ENCODE measurements at places on chromosomes 6 and 20. TPM values are rescaled to one million over a fixed set of nuclear protein-coding genes. Genes with fewer than 3 reads are reported as not detected.

Gene IL17F
- not detected for total RNA-seq

Gene TFAP2B
- total RNA-seq: 0.25 TPM

Gene BTBD3
- total RNA-seq: 87.8 TPM

Gene PPIL6
- total RNA-seq: 1.9 TPM

Gene WFDC10B
- total RNA-seq: not detected

Gene SOBP
- total RNA-seq: 29.9 TPM

Gene GGT7
- total RNA-seq: 3.6 TPM

Gene PPP1R16B
- total RNA-seq: 10.0 TPM

Gene HS3ST5
- total RNA-seq: not detected

Gene SNAP25
- total RNA-seq: 1.8 TPM

Gene HLA-DQB1
- total RNA-seq: 1.8 TPM

Gene MBOAT1
- 11.8 TPM for total RNA-seq

Gene EYA2
- 3.8 TPM for total RNA-seq

Gene BEND3
- 1.2 TPM for total RNA-seq

DNA sequence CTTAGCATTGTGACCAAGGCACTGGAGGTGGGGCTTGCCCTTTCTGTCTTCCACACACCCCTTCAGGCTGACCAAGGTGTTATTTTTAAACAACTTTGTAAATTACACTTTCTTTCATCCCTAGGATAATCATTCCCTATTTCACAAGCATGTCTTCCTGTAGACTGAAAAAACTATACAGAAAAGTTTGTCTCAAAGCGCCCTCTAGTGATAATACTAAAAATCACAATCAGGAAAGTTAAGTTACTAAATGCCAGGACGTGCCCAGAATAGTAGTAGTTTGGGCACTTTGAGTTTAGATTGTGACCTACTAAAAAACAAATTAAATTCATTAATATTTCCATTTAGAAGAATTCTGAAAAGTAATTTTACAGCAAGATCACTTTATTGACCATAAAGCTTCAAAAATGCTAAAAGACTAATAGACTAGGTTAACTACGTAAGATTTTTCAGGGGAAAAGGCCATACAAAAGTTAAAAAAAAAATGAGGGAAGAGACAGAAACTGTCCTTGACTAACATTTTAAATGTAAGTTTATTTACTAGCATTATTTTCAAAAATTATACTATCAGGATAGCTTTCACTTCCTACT, 123.3 kb upstream of the DUSP22 start:
- ATAC-seq: no peak

DNA sequence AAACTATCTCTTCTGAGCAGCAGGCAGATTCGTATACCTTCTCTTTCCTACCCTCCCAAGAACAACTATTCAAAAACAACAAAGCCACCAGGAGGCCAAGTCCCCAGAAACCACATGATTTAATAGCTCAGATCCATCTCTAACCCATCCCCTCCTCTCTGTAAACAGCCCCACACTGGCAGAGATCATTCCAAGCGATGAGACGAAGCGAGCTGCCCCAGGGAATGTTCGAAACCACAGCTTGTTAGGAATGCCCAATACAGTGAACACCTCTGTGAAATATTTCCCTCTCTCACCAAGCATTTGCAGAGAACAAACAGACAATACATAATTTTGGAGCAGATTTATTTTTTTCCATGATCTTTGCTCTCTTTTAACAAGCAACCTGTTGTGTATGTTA, 231.8 kb downstream of the SOD2 start:
- no peak for ATAC-seq

DNA sequence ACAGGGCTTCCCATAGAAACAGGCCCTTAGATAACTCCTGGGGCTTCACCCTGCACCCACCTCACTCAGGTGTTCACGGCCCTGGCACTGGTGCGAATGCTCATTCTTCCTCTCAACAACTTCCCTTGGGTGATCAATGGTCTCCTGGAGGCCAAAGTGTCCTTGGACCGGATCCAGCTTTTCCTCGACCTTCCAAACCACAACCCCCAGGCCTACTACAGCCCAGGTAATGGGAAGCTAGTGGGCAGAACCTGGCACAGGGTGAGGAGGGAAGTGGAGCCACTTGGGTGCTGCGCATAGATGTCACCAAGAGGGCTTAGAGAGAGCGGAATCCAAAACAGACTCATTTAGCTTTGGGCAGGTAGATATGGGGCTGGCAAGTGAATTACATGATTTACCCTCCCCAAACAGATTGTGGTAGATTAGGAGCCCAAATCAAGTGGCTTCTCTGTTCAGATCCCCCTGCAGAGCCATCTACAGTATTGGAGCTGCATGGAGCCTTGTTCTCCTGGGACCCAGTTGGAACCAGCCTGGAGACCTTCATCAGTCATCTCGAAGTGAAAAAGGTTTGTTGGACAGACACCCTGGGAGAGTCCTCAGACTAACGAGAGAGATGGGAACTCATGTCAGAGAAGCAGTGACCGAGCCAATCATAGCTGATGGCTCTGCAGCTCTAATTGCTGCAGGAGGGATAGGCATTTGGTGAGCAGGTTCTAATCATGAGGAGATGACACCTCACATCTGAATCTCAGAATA, 8.5 kb downstream of the ABCC10 start:
- ATAC-seq: no peak

DNA sequence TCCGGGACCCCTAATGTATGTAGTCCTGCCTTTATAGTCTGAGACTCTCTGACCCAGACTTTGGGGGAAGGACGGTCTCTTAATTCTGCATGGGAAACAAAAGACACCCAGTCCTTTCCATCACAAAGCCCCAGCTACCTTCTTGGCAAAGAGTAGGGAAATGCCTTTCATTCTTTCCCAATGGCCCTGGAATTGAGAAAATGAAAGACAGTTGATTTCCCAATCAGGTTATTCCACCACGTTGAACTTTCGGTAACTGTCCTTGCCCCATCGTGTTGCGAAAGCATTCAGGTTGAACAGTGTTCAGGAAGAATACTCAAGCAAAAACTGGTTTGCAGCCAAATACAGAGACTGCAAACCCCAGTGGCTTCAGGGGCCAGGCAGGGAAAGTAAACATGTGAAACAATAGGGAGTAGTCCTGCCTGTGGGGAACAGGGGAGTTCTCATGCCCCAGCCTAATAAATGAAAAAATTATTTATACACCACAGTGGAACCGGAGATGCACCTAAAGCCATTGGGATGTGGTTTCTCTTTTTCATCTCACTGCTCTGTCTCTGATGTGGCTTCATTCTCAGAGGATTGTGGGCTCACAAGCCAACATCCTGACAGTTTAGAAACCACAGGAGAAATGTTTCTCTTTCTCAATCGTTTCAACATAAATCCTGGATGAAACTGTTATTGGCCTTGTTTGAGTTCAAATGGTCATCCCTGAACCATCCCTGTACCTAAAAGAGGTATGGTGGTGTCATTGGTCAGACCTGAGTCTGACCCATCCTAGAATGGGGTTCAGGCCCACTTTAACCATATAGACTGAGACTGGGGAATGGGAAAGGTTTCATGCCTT, 44.2 kb upstream of the SLC9A8 start:
- ATAC-seq: peak; percentile 82

DNA sequence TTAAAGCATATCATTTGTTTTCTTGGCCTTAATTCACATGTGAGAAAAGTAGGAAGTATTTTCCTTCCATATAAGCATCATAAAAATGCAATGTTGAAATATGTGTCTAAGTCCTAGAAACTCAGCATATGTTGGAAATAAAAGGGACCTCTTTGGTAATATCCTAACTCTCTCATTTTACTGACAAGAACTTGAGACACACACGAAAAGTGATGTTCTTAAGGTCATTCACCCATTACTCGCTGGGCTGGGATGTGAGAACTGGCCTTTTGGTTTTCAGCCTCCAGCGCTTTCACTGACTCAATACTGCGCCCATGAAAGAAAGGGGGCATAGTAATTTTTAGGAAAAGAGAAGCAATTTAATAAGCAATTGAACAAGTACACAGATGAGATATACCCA, 153.5 kb upstream of the SCGN start:
- ATAC-seq: no peak

DNA sequence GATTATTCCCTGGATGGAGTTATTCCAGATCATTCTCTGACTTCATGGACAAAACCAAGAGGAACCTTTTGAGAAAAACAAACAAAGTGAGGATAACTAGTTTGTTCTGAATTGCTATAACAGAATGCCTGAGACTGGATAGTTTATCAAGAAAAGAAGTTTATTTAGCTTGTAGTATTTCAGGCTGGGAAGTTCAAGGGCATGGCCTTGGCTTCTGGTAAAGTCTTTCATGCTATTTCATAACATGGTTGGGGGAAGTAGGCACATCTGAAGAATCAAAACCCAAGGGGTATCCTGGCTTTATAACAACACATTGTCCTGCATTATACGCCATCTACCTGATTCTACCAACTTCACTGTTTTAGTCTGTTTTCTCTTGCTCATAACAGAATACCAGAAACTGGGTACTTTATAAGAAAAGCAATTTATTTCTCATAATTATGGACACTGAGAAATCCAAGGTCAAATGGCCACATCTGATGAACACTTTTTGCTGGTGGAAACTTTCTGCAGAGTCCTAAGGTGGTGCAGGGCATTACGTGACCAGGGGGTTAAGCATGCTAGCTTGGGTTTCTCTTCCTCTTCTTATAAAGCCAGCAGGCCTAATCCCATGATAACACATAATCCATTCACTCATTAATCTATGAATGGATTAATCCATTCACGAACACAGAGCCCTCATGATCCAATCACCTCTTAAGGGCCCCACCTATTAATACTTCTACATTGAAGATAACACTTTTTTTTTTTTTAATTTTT, 186.1 kb upstream of the PRSS16 start:
- ATAC-seq: no peak

GRCh38 chr6:111884068-111884467, 10.8 kb upstream of the FYN start:
- ATAC-seq: no peak

DNA sequence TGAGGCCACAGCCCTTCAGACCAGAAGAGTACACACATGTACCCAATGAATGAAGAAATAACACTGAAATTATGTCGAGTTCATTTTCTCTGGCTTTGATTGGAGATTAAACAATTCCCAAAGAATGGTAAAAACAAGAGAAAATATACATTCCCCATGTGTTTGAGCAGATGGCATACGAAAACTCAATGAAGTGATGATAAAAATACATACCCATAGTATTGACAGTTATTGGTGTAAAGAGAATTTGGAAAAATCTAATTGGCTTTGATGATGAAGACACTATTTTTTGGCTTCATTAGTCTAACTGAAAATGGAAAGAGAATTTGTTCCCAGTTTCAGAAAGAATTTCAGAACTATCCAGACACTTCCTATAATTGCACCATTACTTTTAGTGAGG, 76.6 kb upstream of the SNRPB2 start:
- ATAC-seq: no peak

DNA sequence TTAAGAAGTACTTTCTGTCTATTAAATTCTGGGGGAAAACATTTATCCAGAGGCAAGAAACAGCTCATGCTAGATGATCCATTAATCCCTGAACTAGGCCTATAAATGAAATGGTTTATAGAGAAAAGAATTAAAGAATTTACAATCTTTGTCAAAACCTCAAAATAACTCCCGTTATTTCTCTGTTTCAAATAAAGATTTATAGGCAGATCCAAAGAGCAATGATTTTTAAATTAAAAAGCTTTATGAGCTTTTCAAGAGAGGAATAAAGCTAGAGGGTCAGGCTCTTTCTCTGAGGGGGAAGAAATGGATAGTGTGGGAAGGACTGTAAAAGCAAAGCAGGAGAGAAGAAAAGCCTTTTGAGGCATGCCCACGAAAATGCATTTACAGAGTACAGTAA, 82.5 kb upstream of the OGFRL1 start:
- ATAC-seq: no peak

GRCh38 chr6:44732243-44732642, 344.7 kb downstream of the CDC5L start:
- ATAC-seq: no peak

DNA sequence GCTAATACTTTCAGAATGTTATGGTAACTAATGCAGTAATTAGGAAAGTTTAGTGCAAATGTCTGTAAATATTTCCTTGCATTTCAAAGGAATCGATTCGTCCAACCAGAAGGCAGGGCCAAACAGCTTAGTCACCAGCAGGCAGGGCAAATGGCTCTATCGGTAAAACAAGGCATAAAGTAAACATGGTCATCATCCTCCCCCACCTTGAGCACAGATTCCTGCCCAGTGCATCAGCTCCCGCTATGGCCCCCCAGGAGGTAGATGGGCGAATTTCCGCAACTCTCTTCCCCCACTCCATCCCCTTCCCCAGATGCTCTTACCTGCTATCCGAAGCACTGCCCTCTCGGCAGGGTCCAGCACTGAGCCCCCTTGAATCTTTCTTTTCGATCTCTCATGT, 103.8 kb upstream of the BEND6 start:
- peak; percentile 31 for ATAC-seq

GRCh38 chr6:17724341-17724740, 17.6 kb upstream of the NUP153 start:
- ATAC-seq: no peak

- ATAC-seq: no peak
Observed at GRCh38 chr6:32974016-32974333, 5.6 kb downstream of the BRD2 start.

GRCh38 chr6:170371588-170371987, 65.0 kb downstream of the FAM120B start:
- ATAC-seq: no peak

DNA sequence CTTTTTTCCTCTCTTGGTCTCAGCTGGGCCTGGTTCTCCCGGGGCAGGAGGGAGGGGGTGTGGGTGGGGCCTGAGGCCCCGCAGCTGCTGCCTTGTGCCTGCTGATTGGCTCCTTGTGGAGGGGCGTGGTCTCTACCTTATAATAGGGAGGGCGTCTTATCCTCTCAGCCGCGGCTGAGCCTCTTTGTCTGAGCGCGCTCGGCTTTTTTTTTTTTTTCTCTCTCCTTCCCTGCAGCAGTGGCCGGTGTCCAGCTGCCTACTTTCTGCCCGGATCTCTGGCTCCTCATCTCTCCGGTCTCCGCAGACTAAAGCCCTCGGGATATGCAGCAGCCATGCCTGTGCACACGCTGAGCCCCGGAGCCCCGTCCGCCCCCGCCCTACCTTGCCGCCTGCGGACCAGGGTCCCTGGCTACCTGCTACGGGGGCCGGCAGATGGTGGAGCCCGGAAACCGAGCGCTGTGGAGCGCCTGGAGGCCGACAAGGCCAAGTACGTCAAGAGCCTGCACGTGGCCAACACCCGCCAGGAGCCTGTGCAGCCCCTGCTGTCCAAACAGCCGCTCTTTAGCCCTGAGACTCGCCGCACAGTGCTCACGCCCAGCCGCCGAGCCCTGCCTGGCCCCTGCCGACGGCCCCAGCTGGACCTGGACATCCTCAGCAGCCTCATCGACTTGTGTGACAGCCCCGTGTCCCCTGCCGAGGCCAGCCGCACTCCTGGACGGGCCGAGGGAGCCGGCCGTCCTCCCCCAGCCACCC, 11.1 kb downstream of the FAM110A start:
- ATAC-seq: peak; percentile 95

- no peak for ATAC-seq
Observed at GRCh38 chr20:8678098-8678776, 390.6 kb upstream of the PLCB4 start.

GRCh38 chr6:140987364-140988155, 1145.2 kb upstream of the GJE1 start:
- ATAC-seq: no peak

GRCh38 chr6:106287215-106287614, 38.3 kb downstream of the ATG5 start:
- no peak for ATAC-seq

GRCh38 chr20:7313047-7313446, 545.6 kb downstream of the BMP2 start:
- no peak for ATAC-seq

Data from gastroesophageal sphincter (tissue), 4 donors.